Activated CD8-positive, alpha-beta memory T cell treated with anti-CD3 and anti-CD28 coated beads for 1 hour (primary cell): ENCODE measurements at places on chromosomes 1 and 21.

DNA sequence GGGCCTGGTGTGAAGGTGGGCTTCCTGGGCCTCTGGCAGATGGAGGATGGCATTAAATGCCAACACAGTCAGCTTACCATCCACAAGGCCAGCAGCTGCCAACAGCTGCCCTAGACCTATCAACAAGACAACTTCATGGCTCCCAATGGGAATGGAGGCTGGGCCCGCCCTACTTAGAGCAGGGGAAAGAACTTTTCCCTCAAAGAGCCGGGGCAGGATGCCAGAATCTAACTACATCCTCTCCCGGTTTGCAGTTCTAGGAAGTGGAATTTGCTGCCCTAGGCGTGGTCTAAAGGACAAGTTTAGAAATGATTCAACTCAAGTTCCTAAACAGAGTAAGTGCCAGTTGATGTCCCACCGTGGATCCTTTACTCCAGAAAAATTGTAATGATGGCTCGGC lies 13.1 kb downstream of the ICMT start:
- no peak for DNase-seq

- no peak for DNase-seq
Observed at GRCh38 chr1:169779970-169780369, 14.7 kb downstream of the METTL18 start.

GRCh38 chr1:217019475-217019874 lies 296.2 kb upstream of the ESRRG start:
- DNase-seq, result no peak

DNA sequence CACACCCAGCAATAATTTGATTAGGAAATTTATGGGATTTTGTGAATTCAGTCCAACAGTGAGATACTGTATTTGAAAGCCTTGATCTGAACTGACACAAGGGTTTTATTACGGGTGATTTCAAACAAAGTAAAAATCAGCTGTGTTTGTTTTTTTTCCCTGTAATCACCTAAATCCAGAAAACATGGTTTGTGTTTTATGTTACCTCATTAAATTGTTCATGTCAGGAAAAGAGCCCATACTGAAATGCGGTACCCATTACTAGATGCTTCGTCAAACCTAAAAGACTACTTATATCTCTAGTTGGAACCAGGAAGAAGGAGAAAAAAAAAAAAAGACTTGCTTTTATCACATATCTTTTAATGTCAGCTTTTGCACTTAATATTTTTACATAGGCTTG lies 811.9 kb upstream of the RGS18 start:
- DNase-seq, result no peak

DNA sequence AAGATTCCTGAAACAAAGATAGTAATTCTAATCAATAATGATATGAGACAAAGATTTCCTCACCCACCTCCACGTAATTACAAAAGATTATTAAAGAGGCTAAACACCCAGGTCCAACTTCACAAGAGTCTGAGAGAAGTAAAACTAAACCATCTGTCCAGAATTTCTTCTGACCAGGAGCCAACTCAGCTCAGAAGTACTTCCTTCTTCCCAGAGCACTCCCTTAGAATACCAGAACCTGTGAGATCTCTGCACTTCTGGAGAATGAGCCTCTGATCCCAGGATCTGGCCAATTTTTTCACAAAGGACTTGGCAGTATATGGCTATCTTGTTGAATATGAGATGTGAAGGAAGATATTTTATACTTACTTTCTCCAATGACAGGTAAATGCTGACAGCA lies 120.6 kb upstream of the PALMD start:
- DNase-seq, result no peak

DNA sequence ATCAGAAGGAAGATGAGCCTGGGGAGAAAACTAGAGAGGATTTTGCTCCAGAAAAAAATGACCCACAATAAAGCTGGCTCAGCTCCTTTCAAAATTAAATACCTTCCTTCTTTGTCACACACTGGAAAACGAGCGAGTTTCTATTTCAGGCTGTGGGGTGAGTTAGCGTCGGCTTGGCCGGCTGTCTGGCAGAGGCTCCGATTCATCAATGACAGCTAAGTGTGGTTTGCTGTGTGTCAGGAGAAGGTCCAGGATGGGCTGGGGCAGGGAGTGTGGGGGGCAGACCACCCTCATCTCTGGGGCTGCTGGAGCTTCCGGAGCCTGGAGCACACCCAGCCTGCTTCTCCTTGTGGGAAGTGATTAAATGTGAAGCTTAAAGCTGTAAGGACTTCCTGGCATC lies 120.2 kb downstream of the ETS2 start:
- DNase-seq, result no peak

DNA sequence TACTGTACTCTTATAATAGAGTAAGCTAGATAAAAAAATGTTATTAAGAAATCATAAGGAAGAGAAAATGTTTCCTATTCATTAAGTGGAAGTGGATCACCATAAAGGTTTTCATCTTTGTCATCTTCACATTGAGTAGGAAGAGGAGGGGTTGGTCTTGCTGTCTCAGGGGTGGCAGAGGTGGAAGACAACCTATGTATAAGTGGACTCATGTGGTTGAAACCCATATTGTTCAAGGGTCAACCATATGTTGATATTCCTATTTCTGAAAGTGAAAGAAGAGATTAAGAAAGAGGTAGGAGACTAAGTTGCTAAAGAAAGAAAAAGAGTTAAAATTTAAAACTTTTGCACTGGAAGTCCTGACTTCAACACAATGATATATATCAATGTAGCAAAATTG lies 4.9 kb upstream of the ZP4 start:
- DNase-seq, result no peak

DNA sequence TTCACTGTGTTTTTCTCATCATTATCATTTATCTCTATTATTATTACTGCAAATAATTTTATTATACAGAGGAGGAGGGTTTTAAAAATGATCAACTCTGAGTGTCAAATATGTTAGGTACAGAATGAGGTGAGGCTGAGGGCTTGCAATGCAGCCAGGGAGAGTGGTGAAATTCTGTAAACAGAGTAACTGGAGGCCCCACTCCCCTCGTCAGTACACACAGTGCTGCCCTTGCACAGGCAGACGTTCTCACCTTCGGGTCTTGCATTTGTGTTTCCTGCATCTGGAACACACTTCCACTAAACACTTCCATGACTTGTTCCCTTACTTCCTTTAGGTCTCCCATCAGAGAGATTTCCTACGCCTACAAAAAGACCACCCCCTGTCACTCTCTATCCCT lies 24.3 kb upstream of the COA6 start:
- no peak for DNase-seq

- DNase-seq, result no peak
Observed at GRCh38 chr1:30636621-30637020, 86.8 kb downstream of the MATN1 start.

- DNase-seq, result no peak
Observed at GRCh38 chr1:222979561-222979960, 163.5 kb downstream of the TLR5 start.

GRCh38 chr1:75171876-75172275 lies 37.7 kb downstream of the LHX8 start:
- DNase-seq, result no peak

- DNase-seq, result no peak
Observed at GRCh38 chr21:14086553-14086952, 124.2 kb downstream of the LIPI start.

GRCh38 chr1:68705466-68705865 lies 208.6 kb upstream of the DEPDC1 start:
- DNase-seq, result no peak

- no peak for DNase-seq
Observed at GRCh38 chr1:7827126-7827955, 25.5 kb downstream of the UTS2 start.

- DNase-seq, result no peak
Observed at GRCh38 chr1:49213301-49213700, 436.6 kb upstream of the BEND5 start.

GRCh38 chr1:24293392-24294227 lies 25.5 kb upstream of the GRHL3 start:
- DNase-seq, result no peak

GRCh38 chr1:182927693-182928433 lies 25.1 kb downstream of the SHCBP1L start:
- DNase-seq, result no peak

DNA sequence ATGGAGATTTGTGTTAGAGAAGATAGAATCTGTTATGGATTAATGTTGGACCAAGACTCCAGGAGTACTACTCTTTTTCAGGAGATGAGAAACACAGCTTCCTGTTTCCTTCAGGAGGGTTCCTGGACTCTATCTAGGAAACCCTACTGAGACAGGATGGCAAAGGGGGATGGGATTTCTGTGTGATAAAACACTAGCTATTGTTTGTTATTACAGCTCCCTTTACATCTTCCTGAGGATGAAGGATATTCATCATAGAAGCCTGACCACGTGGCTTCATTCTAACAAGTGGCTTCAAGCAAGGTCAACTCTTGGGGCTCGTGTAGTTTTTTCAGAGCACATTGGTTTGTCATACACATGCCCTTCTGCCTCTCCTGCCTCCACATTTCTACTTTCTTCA lies 33.3 kb downstream of the RGL1 start:
- no peak for DNase-seq

- DNase-seq, result no peak
Observed at GRCh38 chr1:70790232-70790923, 257.2 kb downstream of the PTGER3 start.

DNA sequence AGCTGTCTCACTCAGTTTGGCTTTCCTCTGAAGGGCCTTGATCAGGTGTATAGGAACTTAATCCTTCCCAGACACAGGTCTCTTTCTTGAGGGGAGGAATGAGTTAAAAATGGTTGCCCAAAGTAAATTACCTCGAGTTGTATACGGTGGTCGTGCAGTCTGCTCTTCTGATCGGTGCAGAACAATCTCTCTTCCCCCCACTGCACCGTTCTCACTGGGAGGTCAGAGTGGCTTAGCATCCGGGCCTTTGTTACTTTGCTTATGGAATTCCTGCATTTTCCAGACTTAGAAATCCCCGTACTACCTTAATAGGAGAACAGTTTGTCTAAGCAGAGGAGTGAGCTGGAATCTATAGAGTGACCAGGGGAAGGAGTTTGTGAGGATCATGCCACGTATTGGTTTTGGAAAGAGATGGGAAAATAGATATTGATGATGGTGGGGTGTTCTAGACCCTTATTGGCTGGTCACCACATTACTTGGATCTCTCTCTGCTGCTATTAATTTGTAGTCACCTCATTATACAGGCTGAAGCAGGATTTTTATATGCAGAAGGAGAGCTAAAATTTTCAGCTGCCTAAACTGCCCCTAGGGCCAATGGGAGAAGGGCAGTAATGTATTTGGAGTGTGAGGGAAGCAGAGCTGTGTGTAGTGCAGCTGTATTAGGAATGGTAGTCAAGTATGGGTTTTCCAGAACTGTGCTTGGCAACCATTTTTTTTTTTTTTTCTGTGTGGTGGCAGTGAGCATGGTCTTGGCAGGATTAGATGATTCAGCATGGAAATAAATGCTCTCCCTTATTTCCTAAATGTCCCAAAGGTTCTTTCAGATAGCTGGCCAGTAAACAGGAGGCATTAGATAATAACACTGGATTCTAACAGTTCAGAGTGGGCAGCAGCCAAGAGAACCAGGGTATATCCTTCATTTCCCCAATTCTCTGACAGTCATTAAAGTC lies 81.5 kb downstream of the NDUFS5 start:
- no peak for DNase-seq

DNA sequence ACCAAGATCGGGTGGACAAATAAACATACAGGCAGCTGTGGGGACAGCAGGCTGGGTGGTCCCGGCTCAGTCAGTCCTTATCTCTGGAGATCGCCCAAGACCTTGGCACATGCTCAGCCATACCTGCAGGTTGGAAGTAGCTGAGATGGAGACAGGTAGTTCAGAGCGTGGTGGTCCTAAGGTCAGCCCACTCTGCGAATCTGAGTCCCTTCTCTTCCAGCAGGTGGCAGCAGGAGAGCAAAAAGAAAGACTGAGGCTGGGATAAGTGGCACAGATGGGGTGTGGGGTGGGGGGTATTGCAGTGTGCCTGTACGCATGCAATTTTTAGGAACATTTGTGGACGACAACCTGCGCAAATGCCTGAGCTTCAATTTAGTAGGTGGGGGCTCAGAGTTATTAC lies 104.9 kb downstream of the TENT5C start:
- no peak for DNase-seq

DNA sequence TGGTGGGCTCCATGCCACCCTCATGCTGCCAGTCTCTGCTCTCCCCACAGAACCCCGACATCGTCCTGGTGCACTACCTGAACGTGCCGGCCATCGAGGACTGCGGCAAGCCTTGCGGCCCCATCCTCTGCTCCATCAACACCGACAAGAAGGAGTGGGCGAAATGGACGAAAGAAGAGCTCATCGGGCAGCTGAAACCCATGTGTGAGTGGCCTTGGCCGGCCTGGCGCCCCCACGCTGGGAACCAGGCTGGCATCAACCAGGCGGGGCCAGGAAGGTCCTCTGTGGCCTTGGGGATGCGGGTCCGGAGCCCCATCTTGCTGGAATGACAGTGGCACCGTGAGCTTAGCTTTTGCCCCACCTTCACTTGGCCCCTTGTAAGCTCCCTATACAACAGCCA lies 130.7 kb upstream of the VAMP3 start:
- no peak for DNase-seq

- no peak for DNase-seq
Observed at GRCh38 chr21:21163904-21164303, 165.7 kb downstream of the NCAM2 start.

DNA sequence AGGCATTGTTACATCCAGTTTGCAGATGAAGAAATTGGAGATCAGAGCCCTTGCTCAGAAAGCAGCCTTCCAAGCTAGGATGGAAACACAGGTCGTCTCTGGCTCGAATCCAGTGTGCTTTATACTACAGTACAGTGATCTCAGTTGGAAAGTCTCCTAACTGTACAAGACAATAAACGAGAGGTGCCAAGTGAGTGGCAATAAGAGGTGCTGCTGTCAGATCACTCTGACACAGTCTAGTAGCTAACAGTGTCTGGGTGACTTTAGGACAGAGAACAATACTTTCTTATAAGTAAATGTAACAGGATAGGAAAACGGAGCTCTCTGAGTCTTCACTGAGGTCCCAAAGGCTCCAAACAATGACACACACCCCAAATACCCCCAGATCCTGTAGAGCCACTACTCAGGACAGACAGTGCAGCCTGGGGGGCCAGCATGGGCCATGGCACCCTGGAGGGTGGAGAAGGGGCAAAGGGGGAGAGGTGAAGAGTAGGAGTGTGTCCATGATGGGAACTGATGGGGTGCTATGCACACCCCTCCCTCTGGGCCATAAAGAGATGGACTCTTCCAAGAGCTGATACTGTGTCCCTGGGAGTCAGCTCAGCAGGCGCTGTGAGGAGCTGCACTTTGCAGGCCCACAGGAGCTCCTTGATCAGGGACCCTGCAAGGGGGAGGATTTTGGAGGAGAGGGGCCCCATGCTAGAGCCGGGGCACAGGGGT lies 3.3 kb downstream of the SH3BGR start:
- no peak for DNase-seq
